Left ventricle myocardium inferior (tissue), 1 donor: ENCODE measurements at places on chromosomes 5 and 9.

DNA sequence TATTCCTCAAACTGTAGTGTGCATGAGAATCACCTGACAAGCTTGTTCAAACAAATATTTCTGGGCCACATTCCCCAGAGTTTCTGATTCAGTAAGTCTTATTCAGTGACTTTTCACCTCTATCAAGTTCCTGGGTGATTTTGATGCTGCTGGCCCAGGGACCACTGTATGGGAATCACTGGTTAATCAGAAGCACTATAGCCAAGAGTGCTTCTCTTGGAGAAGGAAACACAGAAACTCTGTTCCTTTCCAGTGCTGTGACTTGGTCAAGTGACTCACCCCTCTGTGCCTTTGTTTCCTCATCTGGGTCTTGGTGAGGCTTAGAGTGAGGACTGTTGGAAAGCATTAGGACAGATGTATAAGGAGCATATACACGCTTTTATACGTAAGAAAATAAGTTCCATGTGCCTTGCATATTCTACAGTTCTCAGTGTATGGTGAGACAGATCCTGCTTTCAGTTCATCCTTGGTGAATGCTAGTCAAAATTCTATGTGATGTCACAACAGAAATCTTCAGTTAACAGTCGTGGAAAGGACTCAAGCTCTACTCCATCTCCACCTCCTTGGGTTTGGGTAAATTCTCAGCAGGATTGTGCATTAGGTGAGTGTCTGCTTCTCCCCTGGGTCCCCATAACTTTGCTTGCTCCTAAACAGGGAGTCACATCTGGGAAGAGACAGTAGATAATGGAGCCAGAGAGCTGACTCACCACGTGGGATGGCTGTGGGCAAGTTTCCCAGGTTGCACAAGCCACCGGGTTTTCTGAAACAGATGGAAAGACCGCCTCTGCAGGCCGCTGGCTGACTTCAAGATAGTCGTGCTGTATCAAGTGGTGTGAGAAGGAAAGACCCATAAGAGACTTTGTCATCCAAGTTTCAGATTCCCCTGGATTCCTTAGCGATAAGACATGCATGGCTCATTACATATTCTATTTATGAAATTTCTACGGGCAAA, 117.0 kb downstream of the NXNL2 start:
- H3K27ac ChIP-seq: peak overlapping the region; percentile 50
- no peak overlapping the region for H3K4me3 ChIP-seq
- peaks cover 19% of the 10 kb centered on the region for H3K4me1 ChIP-seq
- no peaks in the 10 kb centered on the region for H3K36me3 ChIP-seq
- H3K27me3 ChIP-seq: no peaks in the 10 kb centered on the region

DNA sequence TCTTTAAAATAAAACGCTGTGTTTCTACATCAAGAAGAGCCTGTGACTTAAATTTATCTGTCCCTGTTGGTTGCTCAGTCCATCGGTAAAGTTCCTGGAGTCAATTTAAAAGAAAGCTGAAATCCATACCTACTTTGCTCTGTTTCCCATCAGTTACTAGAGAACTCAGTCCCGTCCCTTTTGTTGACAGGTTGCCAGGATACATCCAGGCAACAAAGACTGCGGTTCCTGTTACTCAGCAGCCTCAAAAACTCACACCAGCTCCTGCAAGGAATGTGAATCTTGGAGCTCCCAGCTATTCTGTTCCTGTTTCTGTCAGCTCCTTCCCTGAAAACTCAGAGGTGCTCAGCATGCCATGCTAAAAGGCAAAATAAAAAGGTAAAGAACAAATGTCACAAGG, at the start of gene ZNF474:
ZNF474 (plus strand) TSS at position 241 of the 400 bp plus-strand sequence. CDS start 22,445 bp downstream, outside the sequence.
- H3K36me3 ChIP-seq: no peaks in the 10 kb centered on the region
- DNase-seq: no peak
- H3K4me1 ChIP-seq: peaks cover 4% of the 10 kb centered on the region
- H3K27ac ChIP-seq: no peak within 1 kb of the TSS

DNA sequence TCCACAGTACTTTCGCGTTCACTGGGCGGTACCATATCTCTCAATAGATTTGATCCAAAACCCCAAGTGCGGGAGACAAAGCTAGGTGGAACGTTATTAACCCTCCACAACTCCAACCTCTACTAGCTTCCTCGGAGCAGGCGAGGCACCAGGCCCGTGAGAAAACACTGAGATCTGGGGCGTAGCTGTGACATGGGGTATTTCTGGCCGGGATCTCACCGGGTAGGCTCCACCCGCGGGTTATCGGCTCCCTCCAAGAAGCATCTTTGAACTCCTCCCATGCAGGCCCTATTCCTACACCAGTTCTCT, 350 bp upstream of the SLC25A46 start:
- no peak for DNase-seq
- H3K36me3 ChIP-seq: no peaks in the 10 kb centered on the region
- H3K4me3 ChIP-seq: peak overlapping the region; percentile 96
- H3K4me1 ChIP-seq: peaks cover 38% of the 10 kb centered on the region

DNA sequence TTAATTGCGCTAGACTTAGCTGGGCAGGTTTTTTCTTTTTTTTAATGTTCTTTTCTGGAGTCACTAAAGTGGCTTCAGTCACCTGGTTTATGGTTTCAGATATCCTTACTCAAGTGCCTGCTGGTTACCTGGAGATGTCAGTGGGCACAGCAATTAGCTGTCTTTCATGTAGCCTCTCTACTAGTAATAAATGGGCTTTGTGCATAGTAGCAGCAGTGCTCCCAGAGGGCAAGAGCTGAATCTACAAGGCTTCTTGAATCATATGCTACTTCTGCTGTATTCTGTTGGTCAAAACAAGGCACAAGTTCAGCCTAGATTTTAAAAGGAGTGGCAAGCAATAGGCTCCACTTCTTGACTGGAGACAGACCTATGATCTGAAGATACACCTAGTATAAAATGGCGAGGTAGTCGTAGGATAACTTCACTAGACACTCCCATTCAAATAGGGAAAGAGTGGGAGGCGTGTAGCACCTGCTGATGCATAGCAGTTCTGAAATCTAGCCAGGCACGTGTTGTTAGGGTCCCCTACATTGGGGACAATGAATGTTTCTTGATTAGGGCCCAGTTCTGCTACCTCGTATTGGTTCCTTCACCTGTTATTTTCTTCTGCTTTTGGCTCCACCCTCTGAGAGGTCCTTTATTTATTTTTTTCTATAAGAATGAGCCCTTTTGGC, 7.0 kb downstream of the SCAMP1 start:
- no peak for DNase-seq
- no peaks in the 10 kb centered on the region for H3K36me3 ChIP-seq
- no peak overlapping the region for H3K4me3 ChIP-seq

GRCh38 chr5:137223324-137224295, 275.5 kb downstream of the SPOCK1 start:
- H3K36me3 ChIP-seq: no peaks in the 10 kb centered on the region
- H3K27me3 ChIP-seq: peaks cover 9% of the 10 kb centered on the region
- H3K4me1 ChIP-seq: peaks cover 3% of the 10 kb centered on the region
- no peak overlapping the region for H3K4me3 ChIP-seq
- no peak for DNase-seq

- H3K36me3 ChIP-seq: no peaks in the 10 kb centered on the region
These were observed 14.0 kb downstream of the SLC6A3 start for GRCh38 chr5:1431021-1431811.

GRCh38 chr5:122447879-122448278, 135.8 kb downstream of the SNCAIP start:
- H3K36me3 ChIP-seq: no peaks in the 10 kb centered on the region
- H3K4me3 ChIP-seq: no peak overlapping the region
- H3K4me1 ChIP-seq: no peaks in the 10 kb centered on the region
- H3K27ac ChIP-seq: no peak overlapping the region

DNA sequence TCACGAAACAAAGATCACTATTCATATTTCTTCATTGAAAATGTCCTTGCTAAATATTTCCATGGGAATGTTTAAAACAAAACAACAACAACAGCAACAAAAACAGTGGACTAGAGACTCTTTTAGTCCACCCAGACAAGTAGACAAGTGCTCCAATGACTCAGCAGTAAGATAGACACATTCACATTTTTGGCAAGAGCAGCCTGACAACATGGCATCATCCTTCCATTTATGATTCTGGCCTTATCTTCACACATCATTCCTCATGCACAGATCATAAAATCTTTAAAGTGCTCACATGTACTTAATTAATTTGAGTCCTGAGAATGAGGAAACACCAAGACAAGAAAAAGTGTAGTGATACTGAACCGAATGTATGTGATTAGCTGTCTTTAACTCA, 132.6 kb upstream of the PDE4D start:
- H3K36me3 ChIP-seq: no peaks in the 10 kb centered on the region
- H3K4me1 ChIP-seq: no peaks in the 10 kb centered on the region
- no peak overlapping the region for H3K27ac ChIP-seq
- no peak overlapping the region for H3K4me3 ChIP-seq
- DNase-seq: no peak
- H3K27me3 ChIP-seq: no peaks in the 10 kb centered on the region

DNA sequence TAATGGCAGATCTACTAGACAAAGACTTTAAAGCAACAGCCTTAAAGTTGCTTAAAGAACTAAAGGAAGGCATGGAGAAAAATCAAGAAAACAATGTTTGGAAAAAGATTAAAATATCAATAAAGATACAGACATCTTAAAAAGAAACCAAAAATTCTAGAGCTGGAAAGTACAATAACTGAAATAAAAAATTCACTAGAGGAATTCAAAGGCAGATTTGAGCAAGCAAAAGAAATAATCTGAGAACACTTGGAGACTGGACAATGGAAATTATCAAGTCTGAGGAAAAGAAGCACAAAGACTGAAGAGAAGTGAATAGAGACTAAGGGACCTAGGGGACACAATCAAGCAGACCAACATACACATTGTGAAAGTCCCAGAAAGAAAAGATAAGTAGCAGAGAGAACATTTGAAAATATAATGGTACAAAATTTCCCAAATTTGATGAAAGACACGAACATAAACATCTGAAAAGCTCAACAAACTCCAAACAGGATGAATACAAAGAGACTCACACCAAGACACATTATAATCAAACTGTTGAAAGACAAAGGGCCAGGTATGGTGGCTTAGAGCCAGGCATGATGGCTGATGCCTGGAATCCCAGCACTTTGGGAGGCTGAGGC, 26.3 kb downstream of the SIL1 start:
- no peak overlapping the region for H3K27ac ChIP-seq
- no peak overlapping the region for H3K4me3 ChIP-seq

GRCh38 chr9:123390337-123391135, 34.5 kb downstream of the CRB2 start:
- no peaks in the 10 kb centered on the region for H3K4me1 ChIP-seq
- no peaks in the 10 kb centered on the region for H3K27me3 ChIP-seq
- no peak overlapping the region for H3K4me3 ChIP-seq

GRCh38 chr9:113956901-113957300, 80.8 kb downstream of the ZNF618 start:
- no peak overlapping the region for H3K4me3 ChIP-seq
- DNase-seq: no peak
- H3K27me3 ChIP-seq: no peaks in the 10 kb centered on the region
- H3K4me1 ChIP-seq: peaks cover 19% of the 10 kb centered on the region
- no peaks in the 10 kb centered on the region for H3K36me3 ChIP-seq

DNA sequence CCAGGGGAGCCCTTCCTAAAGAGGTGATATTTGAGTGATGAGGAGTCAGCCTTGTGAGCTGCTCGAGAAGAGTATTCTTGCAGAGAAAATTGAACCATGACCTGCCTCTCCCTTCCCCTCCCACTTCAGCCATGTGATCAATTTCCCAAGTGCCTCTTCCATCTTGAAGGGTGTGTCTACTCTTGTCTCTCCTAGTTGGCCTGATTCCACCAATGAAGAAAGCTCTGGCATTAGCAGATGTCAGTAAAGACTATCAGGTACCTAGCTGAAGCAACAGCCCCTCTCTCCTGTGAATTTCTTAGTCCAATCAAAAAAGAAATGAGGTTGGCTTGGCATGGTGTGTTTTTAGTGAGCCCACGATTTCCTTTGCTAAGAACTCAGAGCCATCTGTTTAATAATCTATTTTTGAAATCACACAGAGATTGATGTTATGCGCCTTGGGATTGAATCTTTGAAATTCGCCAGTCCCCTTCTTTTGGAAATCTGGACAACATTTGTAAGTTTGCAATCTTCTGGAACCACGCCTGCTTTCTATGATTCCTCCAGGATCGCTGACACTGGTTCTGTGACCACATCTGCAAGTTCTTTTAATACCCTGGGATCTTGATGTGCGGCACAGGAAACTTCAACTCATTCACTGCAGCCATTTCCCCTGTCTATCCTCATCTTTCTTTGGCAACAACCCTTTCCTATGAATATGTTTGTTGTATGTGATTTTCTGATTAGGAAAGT, 404.6 kb downstream of the DMRT2 start:
- H3K4me3 ChIP-seq: no peak overlapping the region
- no peaks in the 10 kb centered on the region for H3K36me3 ChIP-seq
- no peaks in the 10 kb centered on the region for H3K27me3 ChIP-seq
- no peak overlapping the region for H3K27ac ChIP-seq
- H3K4me1 ChIP-seq: no peaks in the 10 kb centered on the region

- no peak for DNase-seq
- H3K27ac ChIP-seq: no peak overlapping the region
- H3K4me1 ChIP-seq: no peaks in the 10 kb centered on the region
- no peaks in the 10 kb centered on the region for H3K36me3 ChIP-seq
These were observed 170.1 kb downstream of the ADAMTS12 start for GRCh38 chr5:33721491-33722200.

- no peak for DNase-seq
- no peak overlapping the region for H3K4me3 ChIP-seq
- H3K27ac ChIP-seq: no peak overlapping the region
- H3K4me1 ChIP-seq: no peaks in the 10 kb centered on the region
- no peaks in the 10 kb centered on the region for H3K27me3 ChIP-seq
- H3K36me3 ChIP-seq: no peaks in the 10 kb centered on the region
These were observed 2188.5 kb upstream of the WWC1 start for GRCh38 chr5:166102947-166103346.
